Sciatic nerve (tissue), 2 donors: ENCODE measurements at places on chromosomes 2 and 18. TPM values are rescaled to one million over a fixed set of nuclear protein-coding genes. Genes with fewer than 3 reads are reported as not detected.

The COL3A1 gene
- total RNA-seq, result 191 TPM

The CNDP1 gene
- total RNA-seq, result 0.31 TPM

The SLC14A1 gene
- 5.5 TPM for total RNA-seq

The ZNF519 gene
- 13.7 TPM for total RNA-seq

The PRSS56 gene
- not detected for total RNA-seq

The RAB17 gene
- total RNA-seq, result 1.1 TPM

The MC4R gene
- total RNA-seq, result not detected

The RAPGEF4 gene
- 9.3 TPM for total RNA-seq

The RMC1 gene
- 26.2 TPM for total RNA-seq

The PAIP2B gene
- 25.6 TPM for total RNA-seq
